ENCODE measurements at places on chromosomes 7 and 10.

DNA sequence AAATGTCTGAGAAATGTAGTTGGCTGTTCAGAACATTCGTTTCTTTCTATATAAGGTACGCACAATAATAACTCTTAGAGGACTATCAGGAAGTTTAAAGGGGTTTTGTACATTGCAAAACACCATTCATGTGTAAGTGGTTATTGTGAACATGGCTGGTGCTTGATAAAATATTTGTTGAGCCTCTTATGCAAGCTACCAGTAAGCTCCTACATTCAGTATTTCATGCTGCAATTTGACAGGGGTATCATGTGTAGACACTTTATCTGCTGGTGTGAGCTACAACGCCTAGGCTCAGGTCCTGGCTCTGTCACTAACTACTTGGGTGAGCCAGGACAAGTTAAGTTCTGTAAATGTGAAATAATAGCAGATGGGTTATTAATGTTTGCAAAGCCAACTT is 75.5 kb downstream of the MAP3K8 start:
- DNase-seq: no peak

DNA sequence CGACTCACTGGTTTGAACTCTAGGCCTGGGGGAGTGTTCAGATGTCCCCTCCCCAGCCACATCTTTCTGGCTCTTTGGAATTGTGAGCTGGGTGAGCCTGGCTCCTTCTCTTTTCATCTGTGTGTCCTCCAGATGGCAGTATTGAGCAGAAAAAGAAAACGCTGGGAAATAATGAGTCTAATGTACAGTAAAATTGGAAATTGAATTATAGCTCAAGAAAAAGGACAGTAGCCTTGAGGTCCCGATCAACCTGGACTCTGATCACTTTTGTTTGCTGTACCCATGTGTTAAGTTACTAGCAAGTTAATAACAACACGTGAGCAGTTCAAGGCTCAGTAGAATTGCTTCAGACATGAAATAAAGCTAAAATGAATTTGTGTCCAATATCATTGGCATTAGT is 77.9 kb downstream of the SNX10 start:
- no peak for DNase-seq

GRCh38 chr7:22617166-22617565 is 109.8 kb upstream of the IL6 start:
- no peak for DNase-seq

- no peak for DNase-seq
These were observed 52.9 kb downstream of the MTPN start for GRCh38 chr7:135924302-135924701.

GRCh38 chr10:12717981-12718707 is 283.4 kb downstream of the CCDC3 start:
- no peak for DNase-seq

- no peak for DNase-seq
These were observed 245.4 kb downstream of the AUTS2 start for GRCh38 chr7:69843653-69844052.

DNA sequence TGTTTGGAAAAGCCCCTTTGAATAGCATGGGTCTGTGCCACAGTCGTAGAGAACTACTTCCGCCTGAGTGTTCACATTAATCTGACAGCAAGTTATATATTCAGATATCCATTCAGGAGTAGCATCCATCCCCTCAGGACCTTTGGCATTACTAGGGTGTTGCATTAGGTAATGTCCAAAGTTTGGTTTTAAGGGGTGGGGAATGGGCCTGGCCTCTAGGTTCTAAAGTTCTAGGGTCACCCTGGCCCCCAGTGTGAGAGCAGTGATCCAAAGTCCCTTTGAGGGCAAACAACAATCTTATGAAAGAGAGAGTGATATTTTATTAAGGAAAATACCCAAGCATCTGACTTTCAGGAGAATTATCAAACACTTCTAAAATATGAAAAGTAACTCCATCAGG is 12.3 kb downstream of the MCM10 start:
- DNase-seq: no peak

DNA sequence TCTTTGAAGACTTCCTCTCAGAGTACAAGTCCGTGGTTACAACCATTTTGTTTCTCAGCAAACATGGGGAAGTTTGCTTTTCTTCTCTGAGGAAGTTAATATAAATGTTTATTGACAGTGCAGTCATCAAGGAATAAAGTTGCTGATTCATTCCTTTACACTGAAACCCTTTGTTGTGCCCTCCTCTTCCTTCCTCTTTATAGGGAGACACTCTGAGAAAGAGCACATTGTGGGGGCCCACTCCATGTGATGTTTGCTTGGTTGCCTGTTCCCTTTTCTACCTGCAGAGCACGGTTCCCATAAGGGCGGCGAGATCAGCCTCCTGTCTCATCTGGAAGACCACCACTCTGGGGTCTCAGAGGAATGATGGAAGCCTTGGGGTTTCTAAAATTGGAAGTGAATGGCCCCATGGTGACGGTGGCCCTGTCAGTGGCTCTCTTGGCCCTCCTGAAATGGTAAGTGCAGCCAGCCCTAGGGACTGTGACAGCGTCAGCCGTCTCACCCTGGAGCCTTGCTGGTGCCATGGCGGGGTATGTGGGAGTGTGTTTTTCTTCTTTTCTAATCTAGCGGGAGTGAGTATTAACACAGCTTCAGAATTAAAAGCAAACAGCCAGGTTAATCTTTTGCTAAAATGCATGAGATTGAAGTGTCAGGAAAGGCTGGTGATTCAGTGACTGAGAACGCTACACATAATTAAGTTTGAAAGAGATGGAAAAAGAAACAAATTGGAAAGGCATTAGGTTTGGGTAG is at the start of gene TBXAS1:
TSS of gene TBXAS1 (plus strand) at position 240 of the 750 bp plus-strand sequence. CDS start at position 367, 127 bp downstream.
- DNase-seq: no peak

- no peak for DNase-seq
These were observed 22.3 kb upstream of the FAM133B start for GRCh38 chr7:92612501-92612900.

GRCh38 chr7:107850643-107851042 is 40.3 kb upstream of the DLD start:
- DNase-seq: no peak

DNA sequence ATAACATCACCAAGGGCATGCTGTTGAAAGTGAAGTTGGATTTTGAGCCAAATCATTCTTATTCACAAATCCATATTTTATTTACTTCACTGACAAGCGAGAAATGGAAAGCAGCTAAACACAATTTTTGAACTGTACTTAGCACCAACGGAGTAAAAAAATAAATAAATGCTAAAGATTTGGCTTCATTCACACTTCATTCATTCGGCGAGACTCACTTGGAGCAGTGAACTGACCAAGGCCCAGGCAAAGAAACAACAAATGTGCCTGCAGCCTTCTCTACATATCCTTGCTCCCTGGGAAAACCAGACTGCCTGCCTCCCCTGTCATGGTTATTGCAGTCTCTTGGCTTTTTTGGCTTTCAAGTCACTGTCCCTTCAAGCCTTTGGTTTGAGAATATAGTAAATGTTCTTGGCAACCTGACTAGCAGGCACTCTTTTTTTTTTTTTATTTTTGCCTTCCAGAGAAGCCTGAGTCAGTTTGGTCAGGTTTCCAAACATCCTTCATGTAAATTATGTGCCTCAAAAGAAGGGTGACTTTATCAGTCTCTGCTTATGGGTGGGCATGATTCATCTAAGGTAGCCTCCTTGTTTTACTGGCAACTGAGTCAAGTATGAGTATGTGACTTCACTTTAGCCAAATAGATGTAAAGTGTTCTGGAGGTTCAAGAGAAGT is 177.6 kb upstream of the MEOX2 start:
- DNase-seq: no peak

GRCh38 chr7:47185170-47185569 is 396.7 kb downstream of the TNS3 start:
- no peak for DNase-seq

- DNase-seq: no peak
These were observed 362.7 kb downstream of the GLRX3 start for GRCh38 chr10:130498934-130499333.

DNA sequence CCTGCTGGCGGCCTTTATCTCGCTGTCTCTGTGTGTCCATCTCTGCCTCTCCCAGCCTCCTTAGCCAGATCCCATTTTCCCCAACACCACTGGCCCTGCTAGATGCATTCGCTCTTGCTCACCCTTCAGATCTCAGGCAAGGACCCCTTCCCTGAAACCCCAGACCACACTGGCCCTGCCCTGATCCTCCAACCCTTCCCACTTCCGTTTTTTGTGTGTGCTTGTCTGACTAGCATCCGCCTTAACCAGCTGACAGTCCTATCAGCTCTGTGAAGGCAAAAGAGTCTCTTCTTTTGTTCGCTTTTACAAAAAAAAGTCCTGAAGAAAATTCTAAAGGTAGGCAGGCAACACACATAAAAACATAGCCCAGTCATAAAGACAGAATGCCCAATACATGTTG is 28.7 kb downstream of the CHST15 start:
- DNase-seq: no peak

DNA sequence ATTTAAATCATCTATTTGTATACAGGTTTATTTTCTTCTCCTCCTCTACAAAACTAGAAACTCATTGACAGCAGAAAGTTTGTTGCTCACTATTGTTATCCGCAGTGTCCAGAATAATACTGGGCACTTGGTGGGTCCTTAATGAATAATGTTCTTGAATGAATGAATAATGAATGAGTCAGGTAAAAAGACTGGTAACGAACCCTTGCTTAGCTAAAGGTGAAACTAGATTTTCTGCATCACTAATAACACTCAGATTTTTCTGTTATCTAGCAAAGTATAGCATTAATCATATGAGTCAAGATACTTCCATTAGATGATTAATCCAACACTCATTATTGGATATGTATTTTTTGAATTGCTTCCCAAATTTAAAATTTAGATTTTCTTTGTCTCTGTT is 953.2 kb downstream of the SORCS3 start:
- no peak for DNase-seq

- DNase-seq: no peak
These were observed 58.3 kb upstream of the PPP1R3C start for GRCh38 chr10:91690996-91691676.

DNA sequence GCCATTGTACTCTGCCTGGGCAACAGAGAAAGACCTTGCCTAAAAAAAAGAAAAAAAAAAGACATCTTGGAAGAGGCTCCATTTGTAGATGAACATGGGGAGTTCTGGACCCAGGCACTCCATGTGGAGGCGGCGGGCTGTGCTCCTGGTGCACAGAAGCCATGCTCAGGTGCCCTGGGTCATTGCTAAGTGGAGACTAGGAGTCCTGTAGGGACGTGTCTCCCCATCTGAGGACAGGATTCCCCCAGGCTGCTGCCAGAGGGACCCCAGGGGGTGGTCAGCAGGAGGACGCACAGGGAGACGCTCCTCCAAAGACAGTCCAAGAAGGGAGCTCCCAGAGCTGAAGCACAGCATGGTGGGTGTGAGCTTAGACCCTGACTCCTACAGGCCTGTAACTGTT is 34.3 kb downstream of the SBDS start:
- DNase-seq: no peak

GRCh38 chr7:74684921-74685320 is 27.4 kb downstream of the GTF2I start:
- no peak for DNase-seq

Data from GM19239 (cell line).